Smooth muscle cell of the pulmonary artery (primary cell): ENCODE measurements at places on chromosomes 1 and 21. TPM values are rescaled to one million over a fixed set of nuclear protein-coding genes. Genes with fewer than 3 reads are reported as not detected.

EPHB2 gene
- total RNA-seq = 12.2 and 72.5 TPM in 2 replicates

OR6N1 gene
- not detected in 2 replicates for total RNA-seq

SLC25A34 gene
- total RNA-seq = 0.73 and 1.3 TPM in 2 replicates

CD244 gene
- total RNA-seq = 0.13 TPM in 1 of 2 replicates, not detected in the other

DDR2 gene
- 282 and 310 TPM in 2 replicates for total RNA-seq

TDRD5 gene
- not detected in 2 replicates for total RNA-seq

TNFRSF25 gene
- 5.0 and 14.5 TPM in 2 replicates for total RNA-seq

STUM gene
- total RNA-seq = under 0.01 TPM in 2 replicates

CLEC20A gene
- total RNA-seq = not detected in 2 replicates

LRRC3 gene
- 0.26 and 0.65 TPM in 2 replicates for total RNA-seq

LTN1 gene
- 28.9 and 31.8 TPM in 2 replicates for total RNA-seq

C8B gene
- total RNA-seq = not detected in 2 replicates
